WTC11 (cell line): ENCODE measurements at places on chromosomes 5 and 9. TPM values are rescaled to one million over a fixed set of nuclear protein-coding genes. Genes with fewer than 3 reads are reported as not detected.

DNA sequence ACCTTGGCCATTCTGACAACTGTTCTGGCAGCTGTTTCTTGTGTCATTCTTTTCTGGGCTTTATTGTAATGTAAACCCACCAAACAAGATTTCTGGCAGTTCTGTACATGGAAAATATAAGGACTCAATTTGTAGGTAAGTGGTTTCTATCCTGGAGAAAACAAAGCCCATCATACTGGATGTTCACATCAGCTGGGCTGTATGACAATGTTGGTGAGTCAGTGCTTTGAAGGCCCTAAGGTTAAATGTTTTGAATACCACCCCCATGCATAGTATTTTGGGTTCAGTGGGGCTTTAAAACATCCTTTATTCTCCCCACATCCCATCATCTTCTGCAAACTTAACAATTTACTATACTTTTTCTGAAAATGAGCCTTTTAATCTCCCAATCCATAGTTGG, 52.5 kb downstream of the SH3GL2 start:
- no peak for DNase-seq

DNA sequence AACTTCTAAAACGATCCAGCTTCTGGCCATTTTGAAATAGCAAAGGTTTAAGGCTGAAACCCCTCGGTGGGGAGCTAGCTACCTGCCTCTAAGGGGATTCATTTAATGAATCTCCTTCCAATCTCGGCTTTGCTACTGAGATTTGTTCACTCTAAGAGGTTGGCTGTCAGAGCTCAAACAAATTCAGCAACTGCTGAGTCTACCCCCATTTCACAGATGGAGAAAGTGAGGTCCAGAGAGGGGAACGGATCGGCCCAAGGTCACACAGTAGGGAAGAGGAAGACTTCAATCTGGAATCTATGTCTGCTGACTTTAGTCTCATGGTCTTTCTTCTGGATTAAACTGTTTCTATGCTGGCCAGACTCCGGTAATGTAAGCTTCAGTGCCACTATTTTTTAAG, 3.0 kb downstream of the CORO2A start:
- DNase-seq, result no peak

- no peak for DNase-seq
Observed at GRCh38 chr9:9100070-9100469, 1300.5 kb upstream of the DMAC1 start.

- DNase-seq, result no peak
Observed at GRCh38 chr9:18721267-18721994, 247.5 kb downstream of the ADAMTSL1 start.

GRCh38 chr9:98781588-98782383, 14.6 kb downstream of the ANKS6 start:
- no peak for DNase-seq

DNA sequence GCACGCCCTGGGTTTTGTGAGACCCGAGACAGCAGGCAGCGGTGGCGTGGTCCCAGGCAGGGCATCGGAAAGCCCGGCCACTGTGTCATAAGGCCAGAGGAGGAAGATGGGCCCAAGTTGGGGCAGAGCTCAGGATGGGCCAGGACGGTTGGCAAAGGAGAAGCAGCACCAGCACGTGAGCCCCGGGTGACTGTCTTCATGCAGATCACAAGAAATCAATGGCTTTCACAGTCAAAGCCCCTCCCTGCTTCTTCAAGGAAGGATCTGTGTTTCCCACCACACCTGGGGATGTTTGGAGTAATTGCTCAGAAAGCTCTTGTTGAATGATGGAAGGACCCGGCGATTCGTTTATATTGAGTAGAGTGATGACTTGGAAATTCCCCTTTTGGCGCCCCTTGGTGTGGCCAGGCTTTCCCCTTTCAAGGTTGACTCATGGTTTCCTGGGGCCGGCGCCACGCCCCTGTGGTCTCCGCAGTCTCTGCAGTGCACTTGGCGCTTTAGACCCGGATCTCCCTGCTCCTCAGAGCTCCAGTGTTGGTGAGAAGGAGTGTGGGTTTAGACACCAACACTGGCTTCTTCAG, 52.1 kb downstream of the IL31RA start:
- no peak for DNase-seq

DNA sequence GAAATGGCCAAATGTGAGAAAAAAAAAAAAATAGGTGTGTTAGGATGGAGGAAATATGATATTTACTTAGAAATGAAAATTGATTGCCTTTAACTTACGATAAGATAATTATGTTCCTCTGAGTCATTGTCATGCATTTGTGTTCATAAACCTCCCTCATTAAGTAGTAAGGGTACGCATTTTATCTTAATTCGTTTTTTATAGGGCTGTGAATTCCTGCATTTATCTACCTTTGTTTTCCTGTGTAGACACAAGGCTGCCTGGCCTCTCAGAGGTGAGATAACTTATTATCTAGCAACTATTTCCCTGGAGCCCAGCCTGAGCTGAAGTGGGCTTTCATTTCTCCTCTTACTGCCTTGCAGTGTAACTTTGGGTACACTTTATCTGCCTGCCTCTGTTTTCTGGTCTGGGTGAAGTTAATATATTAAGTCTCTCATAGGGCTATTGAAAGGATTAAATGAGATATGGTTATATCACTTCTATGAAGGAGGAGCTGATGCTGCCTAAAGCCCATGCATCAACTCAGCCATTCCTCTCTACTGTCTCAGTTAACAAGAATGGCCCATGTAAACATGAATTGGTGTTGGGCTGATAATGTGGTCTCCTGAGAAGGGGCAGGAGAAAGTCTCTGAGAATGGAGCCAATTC, 103.8 kb upstream of the KLF4 start:
- no peak for DNase-seq

SEC16A gene
- 52.1 to 70.9 TPM (median 52.3 TPM) in 3 replicates for total RNA-seq

PFN3 gene
- 0.48 TPM in 1 of 3 replicates, not detected in the others for total RNA-seq

GPR150 gene
- 0.09 to 0.13 TPM (median 0.11 TPM) in 3 replicates for total RNA-seq

ADGRV1 gene
- 69.5 to 74.5 TPM (median 69.8 TPM) in 3 replicates for total RNA-seq
